ENCODE measurements at places on chromosomes 12 and 14. TPM values are rescaled to one million over a fixed set of nuclear protein-coding genes. Genes with fewer than 3 reads are reported as not detected.

DNA sequence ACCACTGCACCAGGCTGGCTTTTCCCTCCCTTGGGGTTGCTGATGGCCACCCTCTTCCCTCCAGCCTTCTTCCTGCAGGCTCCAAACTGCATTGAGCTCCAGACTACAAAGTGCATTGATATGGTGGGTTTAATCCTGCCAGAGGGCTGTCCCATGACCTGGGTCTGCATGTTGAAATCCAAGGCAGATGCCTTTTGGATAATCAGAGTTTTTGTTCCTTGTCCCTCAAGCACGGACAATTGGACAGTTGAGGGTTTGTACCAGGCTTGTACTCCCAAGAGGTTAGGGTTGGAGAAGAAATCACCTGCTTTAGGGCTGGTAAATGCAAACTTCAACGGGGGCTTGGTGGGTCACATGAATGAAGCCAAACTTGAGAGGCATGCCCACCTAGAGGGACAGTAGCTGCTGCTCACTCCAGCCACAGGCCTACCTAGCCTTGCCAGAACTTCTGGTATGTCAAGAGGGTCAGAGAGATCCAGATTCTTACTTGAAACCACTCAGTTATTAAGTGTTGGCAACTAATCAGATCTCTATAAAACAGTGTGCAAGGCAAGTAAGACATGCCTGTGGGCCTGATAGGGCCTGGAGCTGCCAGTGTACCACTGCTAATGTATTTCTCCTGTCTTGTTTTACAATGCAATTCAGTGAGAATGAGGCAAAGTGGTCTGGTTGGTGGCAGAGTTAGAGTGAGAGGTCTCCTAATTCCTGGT, 21.7 kb upstream of the KRT83 start:
- H3K4me1 ChIP-seq: no peaks in the 10 kb centered on the region
- peaks cover 9% of the 10 kb centered on the region for H3K27me3 ChIP-seq
- no peak for DNase-seq
- no peak overlapping the region for H3K4me3 ChIP-seq
- no peak overlapping the region for H3K27ac ChIP-seq

DNA sequence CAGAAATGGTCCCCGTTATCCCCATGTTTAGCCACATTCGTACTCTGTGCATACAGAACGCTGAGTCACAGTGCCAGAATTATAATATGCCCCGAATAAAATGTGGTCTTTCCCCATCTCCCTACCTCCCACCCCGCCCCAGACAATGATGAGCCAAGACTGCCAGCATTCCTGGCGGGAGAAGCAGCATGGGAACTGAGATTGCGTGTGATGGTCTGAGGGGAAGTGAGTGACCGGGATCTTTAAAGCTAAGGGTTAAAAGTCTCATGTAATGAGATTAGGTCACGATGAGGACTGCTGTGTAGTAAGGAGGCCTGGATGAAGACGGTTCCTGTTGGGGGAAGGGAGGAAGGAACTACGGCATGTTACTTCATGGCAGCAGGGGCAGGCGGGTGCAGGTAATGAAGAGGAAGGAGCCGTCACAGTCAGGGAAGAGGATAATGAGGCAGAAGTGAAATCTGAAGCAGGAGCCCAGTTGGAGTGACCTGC, 243.3 kb upstream of the FKBP4 start:
- no peaks in the 10 kb centered on the region for H3K4me1 ChIP-seq
- no peak for DNase-seq
- no peak overlapping the region for H3K4me3 ChIP-seq
- H3K27ac ChIP-seq: no peak overlapping the region
- no peaks in the 10 kb centered on the region for H3K36me3 ChIP-seq

The TMEM253 gene
- total RNA-seq: not detected

GRCh38 chr14:22532345-22533056, 56.5 kb downstream of the DAD1 start:
- no peak for DNase-seq
- no peak overlapping the region for H3K4me3 ChIP-seq
- no peak overlapping the region for H3K27ac ChIP-seq
- H3K27me3 ChIP-seq: no peaks in the 10 kb centered on the region

GRCh38 chr12:29709496-29710040, 74.2 kb downstream of the TMTC1 start:
- peaks cover 63% of the 10 kb centered on the region for H3K4me1 ChIP-seq
- H3K36me3 ChIP-seq: no peaks in the 10 kb centered on the region
- no peaks in the 10 kb centered on the region for H3K27me3 ChIP-seq
- peak overlapping the region; percentile 60 for H3K27ac ChIP-seq
- peak overlapping the region; percentile 16 for H3K4me3 ChIP-seq
- no peak for DNase-seq

DNA sequence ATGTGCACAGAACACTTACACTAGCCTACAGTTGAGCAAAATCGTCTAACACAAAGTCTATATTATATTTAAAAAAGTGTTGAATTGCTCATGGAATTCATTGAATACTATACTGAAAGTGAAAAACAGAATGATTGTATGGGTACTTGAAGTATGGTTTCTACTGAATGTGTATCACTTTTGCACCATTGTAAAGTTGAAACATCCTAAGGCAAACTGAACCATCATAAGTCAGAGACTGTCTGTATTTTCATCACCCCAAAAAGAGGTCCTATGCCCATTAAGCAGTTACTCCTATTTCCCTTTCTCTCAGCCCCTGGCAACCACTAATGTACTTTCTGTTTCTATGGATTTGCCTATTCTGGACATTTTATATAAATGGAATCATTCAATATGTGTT, 4.4 kb upstream of the AMIGO2 start:
- H3K36me3 ChIP-seq: no peaks in the 10 kb centered on the region
- no peak overlapping the region for H3K4me3 ChIP-seq
- H3K27me3 ChIP-seq: no peaks in the 10 kb centered on the region

DNA sequence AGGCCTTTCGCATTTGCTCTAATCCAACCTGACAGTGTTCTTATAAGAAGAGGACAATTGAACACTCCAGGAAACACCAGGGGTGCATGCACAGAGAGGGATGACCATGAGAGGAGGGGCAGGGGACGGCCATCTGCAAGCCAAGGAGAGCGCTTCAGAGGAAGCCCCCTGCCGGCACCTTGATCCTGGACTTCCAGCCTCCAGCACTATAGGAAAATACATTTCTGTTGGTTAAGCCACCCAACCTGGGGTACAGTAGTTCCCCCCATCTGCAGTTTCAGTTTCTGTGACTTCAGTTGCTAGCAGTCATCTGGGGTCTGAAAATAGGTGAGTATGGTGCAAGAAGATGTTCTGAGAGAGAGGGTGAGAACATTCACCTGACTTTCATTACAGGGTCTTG, 64.7 kb downstream of the CLMN start:
- no peak overlapping the region for H3K4me3 ChIP-seq
- no peaks in the 10 kb centered on the region for H3K27me3 ChIP-seq
- H3K36me3 ChIP-seq: no peaks in the 10 kb centered on the region
- no peaks in the 10 kb centered on the region for H3K4me1 ChIP-seq

The SERPINA10 gene
- not detected for total RNA-seq

The JKAMP gene
- total RNA-seq: 26.2 TPM

The DTX3 gene
- total RNA-seq: 3.5 TPM

The ACRBP gene
- 0.99 TPM for total RNA-seq

- no peak overlapping the region for H3K27ac ChIP-seq
- no peaks in the 10 kb centered on the region for H3K27me3 ChIP-seq
- DNase-seq: no peak
- H3K4me3 ChIP-seq: no peak overlapping the region
- H3K36me3 ChIP-seq: no peaks in the 10 kb centered on the region
- no peaks in the 10 kb centered on the region for H3K4me1 ChIP-seq
Measured at GRCh38 chr14:53814392-53814791, 142.2 kb downstream of the BMP4 start.

DNA sequence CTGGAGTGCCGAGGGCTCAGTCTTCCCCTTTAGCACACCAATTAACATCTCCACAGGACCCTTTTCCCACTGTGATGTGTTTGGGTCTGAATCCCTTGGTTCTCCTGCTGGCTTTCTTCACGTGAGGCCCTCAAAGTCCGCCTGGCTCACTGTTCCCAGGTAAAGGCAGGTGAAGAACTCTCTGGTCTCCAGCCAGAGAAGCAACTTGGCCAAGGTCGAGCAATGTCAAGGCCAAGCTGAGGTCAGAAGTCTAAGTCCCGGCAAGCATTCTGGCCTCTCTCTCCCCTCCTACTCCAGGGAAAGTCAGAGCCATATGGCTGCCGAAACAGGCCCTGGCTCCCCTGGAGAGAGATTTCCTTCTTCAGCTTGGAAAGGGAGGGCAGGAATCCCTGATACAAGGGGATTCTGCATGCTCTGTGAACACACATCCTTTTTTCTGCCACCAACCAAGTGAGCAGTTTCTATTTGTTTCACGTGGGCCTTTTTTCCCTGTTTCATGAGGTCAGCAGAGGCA, 61.4 kb upstream of the ESRRB start:
- H3K36me3 ChIP-seq: no peaks in the 10 kb centered on the region
- no peak for DNase-seq
- H3K27ac ChIP-seq: no peak overlapping the region

The TEX22 gene
- 0.34 TPM for total RNA-seq

The FGF6 gene
- total RNA-seq: 27.1 TPM

The TTC9 gene
- total RNA-seq: 4.4 TPM

DNA sequence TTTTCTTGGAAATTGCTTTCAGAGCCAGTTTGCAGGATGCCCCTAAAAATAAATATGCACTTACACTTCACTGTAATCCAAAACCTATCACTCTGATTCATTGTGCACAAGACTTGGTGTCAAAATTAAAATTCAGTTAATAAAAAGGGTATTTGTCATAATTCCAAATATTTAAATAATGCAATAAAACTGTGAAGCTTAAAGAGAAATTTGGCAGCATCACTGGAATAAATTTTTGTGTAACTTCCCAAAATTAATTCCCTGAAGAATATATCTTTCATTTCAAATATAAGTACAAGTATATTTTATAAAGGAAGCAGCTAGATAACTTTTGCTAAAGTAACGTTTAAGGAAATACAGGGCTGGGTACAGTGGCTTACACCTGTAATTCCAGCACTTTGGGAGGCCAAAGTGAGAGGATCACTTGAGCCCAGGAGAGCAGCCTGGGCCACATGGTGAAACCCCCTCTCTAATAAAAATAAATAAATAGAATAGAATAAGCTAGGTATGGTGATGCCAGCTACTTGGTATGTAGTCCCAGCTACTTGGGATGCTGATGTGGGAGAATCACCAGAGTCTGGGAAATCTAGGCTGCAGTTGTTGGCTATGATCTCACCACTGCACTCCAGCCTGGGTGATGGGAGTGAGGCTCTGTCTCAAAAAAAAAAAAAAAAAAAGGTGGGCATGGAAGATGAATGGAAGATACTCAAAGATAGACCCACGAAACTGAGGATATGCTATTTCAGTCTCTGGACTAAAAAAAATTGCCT, 233.8 kb downstream of the FBXL14 start:
- no peaks in the 10 kb centered on the region for H3K27me3 ChIP-seq
- no peak for DNase-seq
- no peaks in the 10 kb centered on the region for H3K4me1 ChIP-seq
- H3K27ac ChIP-seq: no peak overlapping the region
- no peaks in the 10 kb centered on the region for H3K36me3 ChIP-seq
- no peak overlapping the region for H3K4me3 ChIP-seq

The POMT2 gene
- total RNA-seq: 43.2 TPM

The RFLNA gene
- 2.6 TPM for total RNA-seq

- no peaks in the 10 kb centered on the region for H3K27me3 ChIP-seq
- H3K36me3 ChIP-seq: no peaks in the 10 kb centered on the region
- H3K4me3 ChIP-seq: no peak overlapping the region
- no peaks in the 10 kb centered on the region for H3K4me1 ChIP-seq
- H3K27ac ChIP-seq: no peak overlapping the region
Measured at GRCh38 chr12:1885082-1885596, 33.3 kb downstream of the CACNA2D4 start.

The LRRIQ1 gene
- 0.08 TPM for total RNA-seq

- no peaks in the 10 kb centered on the region for H3K36me3 ChIP-seq
- no peaks in the 10 kb centered on the region for H3K27me3 ChIP-seq
- no peak for DNase-seq
Measured at GRCh38 chr12:52322069-52322468, 871 bp upstream of the KRT83 start.

DNA sequence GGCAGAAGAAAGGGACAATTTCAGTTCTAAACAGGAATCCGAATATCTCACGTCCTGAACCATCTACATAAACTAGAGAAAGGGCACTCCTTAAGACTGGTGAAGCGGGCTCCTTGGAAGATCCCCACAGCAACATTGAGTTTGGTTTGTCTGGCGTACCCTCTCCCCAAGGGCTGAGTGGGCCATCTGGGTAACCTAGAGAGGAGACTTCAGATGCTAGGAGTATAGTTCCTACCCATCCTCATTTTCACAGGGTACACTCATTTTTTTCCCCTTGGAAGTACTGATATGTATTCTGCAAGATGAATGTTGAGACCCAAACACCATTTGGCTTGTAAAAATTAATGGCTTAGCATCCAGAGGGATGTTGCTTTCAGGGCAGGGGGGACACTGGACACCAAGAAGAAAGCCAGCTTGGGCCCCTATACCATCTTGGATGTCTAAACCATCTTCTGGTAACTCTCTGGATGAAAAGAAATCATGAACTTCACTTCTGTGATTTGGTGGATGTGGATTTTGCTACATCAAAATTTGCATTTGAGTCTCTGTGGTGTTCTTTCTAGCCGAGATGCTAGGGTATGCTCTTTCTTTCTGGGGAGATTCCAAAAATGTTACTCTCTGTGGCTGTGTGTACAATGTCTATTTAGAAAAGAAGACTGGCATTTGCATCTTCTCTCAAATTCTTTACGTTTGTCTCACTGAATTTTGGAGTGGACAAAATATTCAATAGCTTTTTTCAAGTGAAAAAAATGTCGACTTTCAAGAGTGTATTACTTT, 97.7 kb downstream of the ETV6 start:
- H3K27ac ChIP-seq: no peak overlapping the region
- peaks cover 3% of the 10 kb centered on the region for H3K4me1 ChIP-seq
- H3K36me3 ChIP-seq: peaks cover 2% of the 10 kb centered on the region
- no peak for DNase-seq
- H3K27me3 ChIP-seq: no peaks in the 10 kb centered on the region
- H3K4me3 ChIP-seq: no peak overlapping the region

GRCh38 chr14:61335671-61336275, 14.4 kb downstream of the PRKCH start:
- no peak overlapping the region for H3K4me3 ChIP-seq
- DNase-seq: no peak
- H3K36me3 ChIP-seq: no peaks in the 10 kb centered on the region
- no peak overlapping the region for H3K27ac ChIP-seq

- H3K27me3 ChIP-seq: no peaks in the 10 kb centered on the region
- no peak overlapping the region for H3K4me3 ChIP-seq
- H3K27ac ChIP-seq: no peak overlapping the region
- no peak for DNase-seq
- H3K36me3 ChIP-seq: no peaks in the 10 kb centered on the region
Measured at GRCh38 chr12:62021808-62022207, 238.4 kb upstream of the USP15 start.

The AKAP6 gene
- total RNA-seq: 173 TPM

The C3AR1 gene
- 4.9 TPM for total RNA-seq

- H3K27me3 ChIP-seq: no peaks in the 10 kb centered on the region
- no peak for DNase-seq
- H3K4me1 ChIP-seq: peaks cover 10% of the 10 kb centered on the region
- H3K36me3 ChIP-seq: no peaks in the 10 kb centered on the region
- H3K4me3 ChIP-seq: no peak overlapping the region
- H3K27ac ChIP-seq: no peak overlapping the region
Measured at GRCh38 chr12:54437697-54438096, 18.6 kb upstream of the ITGA5 start.

The CDC42BPB gene
- total RNA-seq: 40.0 TPM

GRCh38 chr14:94827711-94828447, 58.0 kb upstream of the GSC start:
- peak; percentile 58 for DNase-seq
- no peak overlapping the region for H3K4me3 ChIP-seq
- peaks cover 3% of the 10 kb centered on the region for H3K4me1 ChIP-seq
- no peak overlapping the region for H3K27ac ChIP-seq
- H3K36me3 ChIP-seq: no peaks in the 10 kb centered on the region
